ENCODE measurements at places on chromosomes 5 and 9.

DNA sequence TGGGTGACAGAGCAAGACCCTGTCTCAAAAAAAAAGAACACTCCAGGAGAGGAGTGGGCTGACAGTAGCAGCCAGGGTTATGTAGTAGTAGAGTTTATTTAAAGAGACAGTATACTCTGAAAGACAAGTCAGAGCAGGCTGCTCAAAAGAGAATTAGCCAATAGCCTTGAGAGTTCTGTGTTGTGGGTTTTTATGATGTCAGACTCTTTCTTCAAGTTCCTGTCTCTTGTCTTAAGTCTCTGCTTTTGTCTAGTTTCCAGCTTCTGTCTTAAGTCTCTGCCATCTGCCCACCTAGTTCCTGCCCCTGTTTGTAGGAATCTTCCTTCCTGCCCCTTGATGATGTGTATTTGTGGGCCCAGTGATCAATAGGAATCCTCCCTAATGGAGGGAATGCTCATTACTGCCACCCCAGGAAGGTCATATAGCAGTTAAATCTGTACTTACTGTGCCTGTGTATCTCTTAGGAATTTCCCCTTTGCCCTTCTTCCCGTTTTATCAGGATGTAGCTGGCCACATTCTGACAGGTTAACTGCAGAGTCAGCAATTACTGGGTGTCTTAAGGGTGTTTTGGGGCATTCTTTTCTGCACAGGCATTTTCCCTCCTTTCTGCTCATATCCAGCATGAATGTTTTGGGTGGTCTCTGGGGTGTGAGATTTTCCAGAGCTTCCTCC lies 580.5 kb upstream of the SGCD start:
- DNase-seq: peak; percentile 5

DNA sequence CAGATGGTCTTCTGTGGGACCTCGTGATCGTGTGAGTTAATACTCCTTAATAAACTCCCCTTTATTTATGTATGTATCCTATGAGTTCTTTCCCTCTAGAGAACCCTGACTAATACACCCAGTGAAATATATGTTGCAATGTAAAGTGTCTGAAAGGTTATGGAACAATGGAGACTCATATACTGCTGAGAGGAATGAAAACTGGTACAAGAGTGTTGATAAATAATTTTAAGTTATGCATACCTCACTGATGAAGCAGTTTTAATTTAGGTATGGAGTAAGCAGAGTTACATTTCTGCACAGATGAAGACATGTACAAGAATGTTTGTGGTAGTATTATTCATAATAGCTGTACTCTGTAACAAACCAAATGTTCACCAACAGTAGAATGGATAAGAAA lies 438.3 kb downstream of the TAF11L14 start:
- no peak for DNase-seq

DNA sequence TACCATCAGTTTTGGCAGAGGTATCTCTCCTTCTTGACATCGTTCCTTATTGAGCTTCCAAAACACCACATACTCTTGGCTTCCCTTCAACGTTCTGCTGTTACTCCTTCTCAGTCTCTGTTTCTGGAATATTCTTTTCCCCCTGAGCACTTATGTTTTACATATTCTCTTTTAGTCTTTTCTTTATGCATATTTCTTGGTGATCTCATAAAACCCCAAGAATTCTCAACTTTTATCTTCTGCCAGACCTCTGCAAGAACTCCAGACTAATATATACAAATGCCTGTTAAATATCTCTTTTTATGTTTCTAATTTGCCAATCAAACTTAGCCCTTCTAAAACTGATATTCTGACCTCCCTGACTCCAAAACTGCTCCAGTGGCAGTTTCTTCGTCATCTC lies 453.4 kb upstream of the CTNND2 start:
- DNase-seq: no peak

DNA sequence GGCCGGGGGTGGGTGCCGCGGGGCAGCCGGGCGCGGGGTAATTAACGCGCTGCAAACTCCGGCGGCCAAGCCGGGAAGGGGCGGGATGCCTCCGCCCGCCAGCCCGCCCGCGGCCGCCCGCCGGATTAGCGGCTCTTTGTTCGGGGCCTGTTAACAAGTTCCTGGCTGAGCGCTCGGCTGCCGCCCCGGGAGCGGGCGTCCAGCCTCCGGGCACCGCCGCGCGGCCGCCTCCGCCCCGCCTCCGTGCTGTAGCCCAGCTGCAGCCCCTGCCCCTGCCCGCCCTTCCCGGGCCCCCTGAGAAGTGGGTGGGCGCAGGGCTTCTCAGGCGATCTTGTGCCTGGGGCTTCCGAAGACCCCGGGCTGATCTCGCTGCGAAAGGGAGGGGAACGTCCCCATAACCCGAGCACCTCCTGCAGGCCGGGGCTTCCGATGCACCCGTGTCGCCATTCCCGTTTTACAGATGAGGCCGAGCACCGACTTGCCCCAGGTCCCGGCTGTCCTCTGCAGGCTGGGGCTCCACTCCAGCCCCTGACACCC lies 7.5 kb downstream of the UNC5A start:
- no peak for DNase-seq

GRCh38 chr9:124248960-124249359 lies 8.8 kb upstream of the NEK6 start:
- DNase-seq: peak; percentile 57

- no peak for DNase-seq
Measured at GRCh38 chr5:1064383-1065142, 47.3 kb downstream of the SLC12A7 start.

DNA sequence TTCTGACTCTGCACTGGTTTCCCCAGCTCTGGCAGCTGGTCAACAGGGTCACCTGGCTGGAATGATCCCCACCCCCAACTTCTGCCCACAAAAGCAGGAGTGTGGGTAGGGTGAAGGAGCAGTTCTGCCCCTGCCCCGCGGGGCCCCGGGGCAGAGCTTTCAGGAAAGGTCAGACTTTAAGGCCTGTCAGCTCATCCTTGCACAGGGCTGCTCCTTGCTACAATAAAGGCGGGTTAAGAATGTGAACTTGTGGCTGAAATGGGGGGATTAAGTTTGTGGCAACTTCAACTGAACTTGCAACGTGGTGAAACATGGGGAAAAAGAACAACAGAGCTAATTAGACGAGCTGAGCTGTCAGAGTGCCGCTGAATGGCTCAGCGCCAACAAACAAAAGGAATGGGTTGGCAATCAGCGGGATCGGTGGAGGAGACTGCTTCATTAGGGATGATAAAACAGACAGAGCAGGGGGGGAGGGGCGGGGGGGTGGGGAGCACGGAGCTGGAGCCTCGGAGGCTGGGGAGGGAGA lies 50.8 kb downstream of the CRB2 start:
- peak; percentile 30 for DNase-seq

DNA sequence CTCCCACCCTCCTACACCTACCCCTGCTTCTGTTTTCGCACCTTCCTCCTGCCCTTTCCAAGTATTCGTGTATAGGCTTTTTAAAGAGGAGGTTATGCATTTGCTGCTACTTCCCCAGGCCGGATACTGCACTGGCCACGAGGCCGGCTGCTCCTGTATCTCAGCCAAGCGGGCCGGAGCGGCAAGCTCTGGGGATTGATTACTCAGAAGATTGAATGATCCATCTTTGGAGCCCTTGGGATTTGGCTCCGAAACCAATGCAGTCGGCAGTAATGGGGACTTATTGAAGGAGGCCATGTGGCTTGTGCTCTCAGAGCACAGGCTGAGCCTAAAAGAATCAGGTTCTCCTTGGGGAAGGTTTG lies 405.3 kb downstream of the TLE4 start:
- no peak for DNase-seq
